Activated naive CD8-positive, alpha-beta T cell treated with anti-CD3 and anti-CD28 coated beads for 36 hours (primary cell): ENCODE measurements at places on chromosomes 12 and 14. TPM values are rescaled to one million over a fixed set of nuclear protein-coding genes. Genes with fewer than 3 reads are reported as not detected.

The DENR gene
- total RNA-seq, result 86.4 TPM

DNA sequence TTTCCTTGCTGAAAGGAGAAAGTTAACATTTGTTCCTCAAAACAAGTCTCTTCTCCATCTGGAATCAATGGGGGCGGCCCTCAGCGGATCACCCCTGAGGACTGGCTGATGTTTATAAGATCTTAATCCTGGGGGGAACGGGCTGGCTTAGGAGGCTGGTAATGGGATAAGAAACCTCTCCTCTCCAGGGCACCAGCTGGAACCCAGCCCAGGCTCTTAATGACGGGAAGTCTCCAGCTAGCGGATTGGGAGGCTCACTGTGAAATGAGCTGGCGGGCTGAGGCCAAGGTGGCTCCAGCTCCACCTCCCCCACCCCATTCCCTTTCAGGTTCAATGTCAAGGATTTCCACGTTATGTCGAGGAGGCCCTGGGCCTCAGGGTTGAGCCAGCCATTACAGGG is 1133.0 kb downstream of the VRK1 start:
- no peak for DNase-seq

- no peak for DNase-seq
Measured at GRCh38 chr12:106754331-106754730, 20.2 kb upstream of the RIC8B start.

- DNase-seq, result no peak
Measured at GRCh38 chr12:6653342-6653741, 6.1 kb upstream of the ACRBP start.

- no peak for DNase-seq
Measured at GRCh38 chr14:34340025-34340625, 121.9 kb downstream of the SPTSSA start.
